ENCODE measurements at places on chromosomes 13 and 19.

DNA sequence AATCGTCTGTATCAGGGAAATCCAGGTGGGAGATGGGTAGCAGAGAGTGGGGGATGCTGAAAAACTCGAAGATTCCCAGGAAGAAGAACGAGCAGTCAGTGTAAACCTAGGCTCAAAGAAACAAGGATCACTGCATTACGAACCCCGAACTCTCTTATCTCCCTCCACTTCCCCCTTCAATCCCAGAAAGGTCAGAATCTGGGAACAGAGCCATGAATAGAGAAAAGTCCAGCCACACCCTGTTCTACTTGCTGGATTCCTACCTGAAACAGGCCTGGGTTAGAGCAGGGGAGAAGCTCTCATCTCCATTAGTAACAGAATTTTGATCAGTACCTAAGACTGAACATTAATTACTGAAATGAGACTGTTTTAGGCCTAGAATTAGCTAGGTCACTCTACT lies 24.4 kb downstream of the EPSTI1 start:
- DNase-seq = no peak

DNA sequence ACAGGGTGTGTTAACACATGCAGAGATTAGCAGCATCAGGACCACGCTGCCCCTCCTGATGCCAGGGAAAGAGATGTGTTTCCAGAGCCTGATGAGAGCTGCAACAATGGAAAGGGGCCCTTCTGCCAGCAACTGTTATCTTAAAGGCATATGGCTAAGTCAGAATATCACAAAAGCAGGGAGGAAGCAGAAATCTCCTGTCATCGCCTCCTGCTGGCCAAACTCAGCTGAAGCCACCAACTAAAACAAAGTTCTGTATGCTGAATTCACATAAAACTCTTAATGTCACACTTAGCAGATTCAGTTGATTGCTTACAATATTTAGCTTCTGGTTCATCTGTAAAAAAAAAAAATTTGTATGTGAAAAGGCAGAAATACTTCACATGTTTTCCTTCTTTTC lies 178.2 kb downstream of the GPC5 start:
- peak; percentile 26 for DNase-seq

DNA sequence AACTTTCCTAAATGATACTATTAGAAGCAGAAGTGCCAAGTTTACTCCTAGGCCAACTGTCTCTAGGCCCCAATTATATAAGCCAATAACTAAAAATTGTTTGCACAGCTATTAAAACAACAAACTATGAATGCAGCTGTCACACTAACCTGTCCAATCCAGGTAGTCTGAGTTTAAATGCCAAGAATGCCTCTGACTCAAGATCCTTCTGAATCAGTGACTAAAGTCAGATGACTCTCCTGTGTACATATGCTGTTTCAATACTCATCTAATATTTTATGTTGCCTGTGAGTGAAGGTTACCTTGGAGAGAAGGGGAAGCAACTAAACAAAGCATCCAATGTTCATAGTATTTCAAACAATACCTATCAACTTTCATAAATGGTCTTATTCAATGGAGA lies 257.0 kb downstream of the ENOX1 start:
- no peak for DNase-seq

- no peak for DNase-seq
These were observed 717 bp upstream of the NALCN start for GRCh38 chr13:101417043-101417406.

DNA sequence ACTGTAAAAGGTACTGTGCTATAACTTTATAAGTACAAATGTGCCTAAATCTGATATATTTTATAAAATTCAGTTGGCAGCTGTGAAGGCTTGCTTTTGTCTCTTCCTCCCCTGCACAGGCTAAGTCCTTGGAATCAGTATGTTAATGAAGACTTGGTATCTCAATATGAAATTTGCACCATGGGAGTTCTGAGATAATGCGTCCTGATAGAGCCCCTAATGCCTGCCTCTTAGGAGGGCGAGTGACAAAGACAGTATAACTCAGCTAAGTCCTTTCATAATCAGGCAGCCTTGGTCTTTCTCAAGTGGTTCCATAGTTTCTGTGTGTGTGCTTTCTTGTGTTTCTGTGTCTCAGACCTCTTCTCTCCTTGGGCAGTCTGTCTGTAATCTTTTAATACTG lies 14.7 kb downstream of the LRCH1 start:
- DNase-seq = no peak

GRCh38 chr19:49356382-49356781 lies 5.8 kb downstream of the TEAD2 start:
- DNase-seq = no peak

- DNase-seq = no peak
These were observed 37.6 kb downstream of the POLR1D start for GRCh38 chr13:27659145-27659865.

DNA sequence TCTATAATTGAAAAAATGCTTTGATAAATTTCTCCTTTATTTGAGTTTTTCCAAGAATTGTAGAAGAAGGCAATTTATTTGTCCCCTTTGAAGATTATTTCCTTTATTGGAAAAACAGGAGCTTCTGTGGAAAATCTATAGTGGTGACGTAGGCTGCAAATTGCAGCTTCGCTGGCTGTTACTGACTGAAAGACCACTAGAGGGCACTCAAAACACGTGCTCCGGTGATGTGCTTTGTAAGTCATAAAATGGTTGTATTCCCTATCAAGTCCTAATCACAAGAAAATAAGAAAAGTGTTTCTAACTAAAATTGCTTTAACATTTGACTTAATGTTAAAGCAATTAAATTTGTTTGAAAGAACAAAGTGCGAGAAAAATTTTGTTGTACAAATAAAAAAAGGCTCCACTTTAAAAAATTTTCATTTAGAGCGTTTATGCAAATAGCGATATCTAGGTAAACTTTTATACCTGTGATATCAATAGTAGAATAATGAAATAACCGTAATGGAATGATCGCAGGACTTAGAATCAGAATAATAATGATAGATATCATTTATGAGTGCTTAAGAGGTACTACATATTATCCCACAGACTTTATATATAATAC lies 638.2 kb upstream of the SPRY2 start:
- peak; percentile 73 for DNase-seq

GRCh38 chr13:95128045-95128643 lies 173.1 kb downstream of the ABCC4 start:
- no peak for DNase-seq

DNA sequence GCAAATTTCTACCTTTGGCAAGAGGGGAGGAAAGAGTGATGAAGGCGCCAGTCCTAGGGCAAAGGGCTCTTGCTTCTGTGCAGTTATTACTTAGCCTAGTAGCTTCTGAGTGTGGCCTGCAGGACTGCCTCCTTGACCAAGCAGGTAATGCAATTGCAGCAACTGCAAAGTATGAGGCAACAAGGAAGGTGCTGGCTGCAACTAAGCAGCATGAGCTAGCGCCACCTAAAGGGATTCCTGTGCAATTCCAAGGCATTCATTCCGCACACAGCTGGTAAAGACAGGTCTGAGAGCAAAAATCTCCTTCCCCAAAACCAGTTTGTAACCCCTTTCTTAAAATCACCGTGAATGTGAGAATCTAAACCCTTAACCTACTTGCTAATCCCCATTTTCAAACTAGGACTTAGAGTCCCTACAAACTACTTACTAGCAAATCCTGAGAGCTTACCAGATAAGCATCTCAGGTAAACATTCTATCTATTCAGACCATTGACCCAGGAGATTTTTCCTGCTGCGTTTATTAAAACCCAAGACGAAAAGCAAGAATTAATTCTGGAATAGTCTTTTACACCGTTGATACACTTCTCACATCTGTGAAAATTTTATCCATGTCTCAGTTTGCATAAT lies 62.9 kb downstream of the DCT start:
- peak; percentile 37 for DNase-seq

DNA sequence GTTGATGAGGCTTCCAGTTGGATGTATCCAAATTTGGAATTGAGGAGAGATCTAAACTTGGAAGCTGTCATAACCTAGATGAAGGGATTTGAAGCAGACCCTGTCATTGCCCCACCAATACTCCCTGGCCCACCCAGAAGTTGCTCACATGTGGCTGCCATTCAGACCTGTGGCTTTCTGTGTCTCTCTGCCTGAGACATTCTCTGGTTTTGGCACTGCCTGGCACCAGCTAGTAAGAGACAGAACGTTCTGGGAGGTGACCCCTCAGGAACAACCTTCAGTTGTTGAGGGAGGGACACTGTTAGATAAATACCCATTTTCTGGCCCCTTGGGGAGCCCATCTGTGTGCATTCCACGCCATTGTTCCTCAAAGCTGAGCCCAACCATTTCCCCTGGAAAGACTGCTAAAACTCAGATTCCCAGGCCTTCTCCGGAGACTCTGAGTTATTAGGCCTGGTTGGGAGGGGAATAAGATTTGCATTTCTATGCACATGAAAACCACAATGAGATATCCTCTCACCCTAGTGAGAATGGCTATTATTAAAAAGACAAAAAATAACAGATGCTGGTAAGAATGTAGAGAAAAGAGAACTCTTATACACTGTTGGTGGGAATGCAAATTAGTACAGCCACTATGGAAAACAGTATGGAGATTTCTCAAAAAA lies 290.4 kb downstream of the TSHZ3 start:
- DNase-seq = no peak

GRCh38 chr13:105847527-105848291 lies 687.8 kb downstream of the EFNB2 start:
- DNase-seq = no peak

GRCh38 chr13:23586336-23586735 lies 16.1 kb downstream of the TNFRSF19 start:
- DNase-seq = no peak

- peak; percentile 45 for DNase-seq
These were observed 185.4 kb downstream of the KDM4B start for GRCh38 chr19:5154129-5154798.

- no peak for DNase-seq
These were observed 20.3 kb downstream of the ATP11A start for GRCh38 chr13:112709825-112710783.

DNA sequence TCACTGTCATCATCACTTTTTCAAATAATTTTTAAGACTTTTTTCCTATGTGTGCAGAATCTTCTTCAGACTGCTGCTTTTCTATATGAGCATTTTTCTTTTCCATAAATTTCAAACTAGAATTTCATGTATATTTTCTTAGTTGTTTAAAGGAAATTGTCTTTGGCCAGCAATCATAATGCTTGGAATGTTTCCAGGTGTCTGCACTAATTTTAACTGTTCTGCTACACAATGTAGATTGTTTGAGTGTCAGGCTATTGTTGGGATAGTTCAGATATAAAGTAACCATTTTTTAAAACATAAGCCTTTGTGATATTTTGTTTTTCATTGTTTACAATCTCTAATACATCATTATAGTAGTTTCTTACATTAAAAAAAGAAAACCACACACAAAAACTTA lies 1418.5 kb downstream of the EFNB2 start:
- no peak for DNase-seq

DNA sequence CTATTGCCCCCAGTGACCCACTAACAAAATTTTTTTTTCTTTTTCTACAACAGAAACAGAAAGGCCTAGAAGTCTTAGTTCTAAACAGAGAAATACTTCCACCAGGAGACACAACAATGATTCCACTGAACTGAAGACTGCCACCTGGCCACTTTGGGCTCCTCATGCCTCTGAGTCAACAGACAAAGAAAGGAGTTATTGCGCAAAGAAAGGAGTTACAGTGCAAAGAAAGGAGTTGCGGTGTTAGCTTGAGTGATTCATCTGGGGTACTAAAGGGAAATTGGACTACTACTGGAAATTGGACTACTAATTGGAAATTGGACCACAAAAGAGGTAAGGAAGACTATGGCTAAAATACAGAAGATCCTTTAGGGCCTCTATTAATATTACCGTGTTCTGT lies 116.6 kb downstream of the PCDH17 start:
- DNase-seq = peak; percentile 4

DNA sequence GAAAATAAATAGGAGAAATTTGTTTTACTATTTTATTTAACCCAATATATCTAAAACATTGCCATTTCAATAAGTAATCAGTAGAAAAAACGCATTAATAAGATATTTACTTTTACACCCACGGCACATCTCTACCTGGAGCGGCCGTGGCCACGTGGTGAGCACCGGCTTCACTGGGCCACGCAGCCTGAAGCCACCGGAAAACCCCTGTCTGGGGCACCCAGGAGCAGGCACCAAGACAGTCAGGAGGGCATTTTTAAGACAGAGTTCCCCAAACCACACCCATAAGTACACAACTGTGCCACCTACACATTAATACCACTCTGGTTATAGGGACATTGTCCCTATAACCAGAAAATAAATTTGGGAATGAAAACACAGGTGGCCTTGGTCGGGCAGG lies 80.9 kb downstream of the SPACA7 start:
- no peak for DNase-seq

- peak; percentile 73 for DNase-seq
These were observed 78.9 kb downstream of the FLT1 start for GRCh38 chr13:28415994-28416421.

GRCh38 chr19:12867120-12868099 lies 13.8 kb downstream of the DNASE2 start:
- no peak for DNase-seq

DNA sequence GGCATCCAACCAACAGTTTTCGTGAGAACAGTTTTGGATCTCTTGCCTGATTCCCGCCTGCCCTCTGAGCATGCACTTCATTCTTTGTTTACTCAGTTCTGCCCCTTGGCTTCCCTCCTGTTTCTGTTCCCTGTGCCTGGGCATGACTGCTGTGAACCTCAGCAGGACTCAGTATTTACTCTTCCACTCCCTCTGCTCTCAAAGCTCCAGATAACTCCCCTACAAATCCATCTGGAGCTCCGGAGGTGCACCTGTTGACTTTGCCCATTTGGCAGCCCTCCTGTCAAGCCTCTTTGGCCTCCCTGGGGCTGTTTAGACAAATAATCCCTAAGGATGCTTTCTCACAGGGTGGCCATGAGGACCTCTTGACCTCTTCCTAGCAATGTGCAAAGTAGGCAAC lies 34.2 kb upstream of the ARGLU1 start:
- DNase-seq = no peak

DNA sequence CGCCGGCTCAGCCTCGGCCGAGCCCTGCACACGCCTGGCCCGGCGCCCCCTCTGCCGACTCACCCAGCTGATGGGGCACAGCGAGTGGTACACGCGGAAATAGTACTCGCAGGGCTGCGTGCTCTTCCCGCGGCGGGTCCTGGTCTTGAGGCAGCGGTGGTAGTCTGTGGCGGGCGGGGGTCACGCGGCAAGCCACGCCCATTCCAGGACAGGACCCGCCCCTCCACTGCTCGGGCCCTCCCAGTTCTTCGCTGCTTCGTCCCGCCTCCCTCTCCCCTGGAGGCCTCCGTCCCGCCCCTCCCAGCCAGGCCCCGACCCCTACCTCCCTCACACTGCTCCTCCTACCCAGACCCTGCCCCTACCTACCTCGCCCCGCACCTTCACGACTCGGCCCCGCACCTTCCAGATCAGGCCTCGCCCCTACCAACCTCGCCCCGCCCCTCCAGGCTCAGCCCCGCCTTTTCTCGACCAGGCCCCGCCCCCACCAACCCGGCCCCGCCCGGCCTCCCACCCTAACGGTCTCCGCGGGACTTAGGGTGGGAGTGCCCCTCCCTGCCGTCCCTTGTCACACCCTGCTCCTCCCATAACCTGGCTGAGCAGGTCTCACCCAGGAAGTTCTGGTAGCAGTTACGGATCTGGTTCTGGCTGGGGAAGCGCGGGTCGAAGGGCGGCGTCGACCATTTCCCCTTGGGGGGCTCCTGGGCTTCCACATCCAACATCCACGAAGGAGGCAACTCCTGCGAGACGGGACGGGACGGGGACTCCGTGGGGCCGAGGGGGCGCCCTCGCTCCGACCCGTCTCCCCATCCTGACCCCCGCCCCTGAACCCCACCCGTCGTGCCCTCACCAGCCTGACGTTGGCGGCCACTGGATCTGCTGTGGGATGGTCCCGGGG lies 469 bp downstream of the COX6B2 start:
- peak; percentile 35 for DNase-seq
